ENCODE measurements at places on chromosomes 3 and 15.

- no peak for DNase-seq
Measured at GRCh38 chr15:77084436-77084835, 13.5 kb upstream of the TSPAN3 start.

- no peak for DNase-seq
Measured at GRCh38 chr3:100438623-100438974, 37.3 kb downstream of the LNP1 start.

DNA sequence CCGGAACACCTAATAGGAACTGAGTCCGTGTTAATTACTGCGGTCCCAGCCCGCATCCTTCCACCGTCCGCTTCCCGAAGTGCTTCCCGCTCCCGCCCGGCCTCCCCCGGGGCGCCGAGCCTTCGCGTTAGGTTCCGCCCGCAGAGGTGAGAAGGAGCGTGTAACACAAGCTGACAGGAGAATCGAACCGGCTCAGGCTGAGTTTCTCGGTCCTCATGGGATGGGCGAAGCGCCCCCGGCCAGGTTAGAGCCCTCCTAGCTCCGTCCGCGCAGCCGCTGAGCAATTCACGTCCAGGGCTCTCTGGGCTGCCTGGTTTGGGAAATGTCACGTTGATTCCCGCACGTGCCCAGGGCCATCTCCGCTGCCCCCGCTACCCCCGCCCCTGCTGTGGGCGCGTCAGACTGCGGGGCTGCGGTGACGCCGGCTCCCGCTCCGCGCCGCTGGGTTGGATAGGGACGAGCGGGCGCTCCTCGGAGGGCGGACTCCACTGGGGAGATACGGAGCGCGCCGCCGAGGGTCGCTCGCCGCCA is 954 bp downstream of the CLDN11 start:
- DNase-seq, result no peak

GRCh38 chr15:80556694-80557367 is 138.3 kb upstream of the ABHD17C start:
- no peak for DNase-seq

- no peak for DNase-seq
Measured at GRCh38 chr3:21752749-21753347, 1.8 kb upstream of the ZNF385D start.

DNA sequence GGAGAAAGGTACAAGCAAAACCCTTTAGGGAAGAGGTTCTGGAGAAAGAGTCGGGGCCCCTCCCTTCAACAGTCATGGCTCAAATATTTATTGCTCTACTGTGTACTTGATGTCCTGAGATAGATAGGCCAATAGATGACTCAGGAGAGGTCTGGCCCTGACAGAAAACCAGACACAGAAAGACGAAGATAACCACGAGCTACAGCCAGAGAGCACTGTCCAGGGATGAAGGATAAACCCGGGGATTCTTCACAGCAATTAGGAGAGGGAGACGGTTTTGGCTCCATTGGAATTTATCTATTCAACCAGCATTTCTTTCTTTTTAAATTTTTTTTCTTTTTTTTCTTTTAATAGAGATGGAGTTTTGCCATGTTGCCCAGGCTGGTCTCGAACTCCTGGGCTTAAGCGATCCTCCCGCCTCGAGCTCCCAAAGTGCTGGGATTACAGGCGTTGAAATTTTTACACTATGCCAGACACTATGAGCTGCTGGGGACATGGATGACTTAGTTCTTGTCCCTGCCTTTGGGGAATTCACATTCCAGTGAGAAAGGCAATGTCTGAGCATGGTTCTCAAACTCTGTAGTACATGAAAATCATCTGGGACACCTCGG is 4.6 kb upstream of the CIDEC start:
- DNase-seq, result no peak

- no peak for DNase-seq
Measured at GRCh38 chr15:88389120-88389519, 78.1 kb downstream of the MRPL46 start.

- DNase-seq, result no peak
Measured at GRCh38 chr3:77102951-77103769, 63.3 kb downstream of the ROBO2 start.

- no peak for DNase-seq
Measured at GRCh38 chr3:162764051-162764807, 1267.6 kb downstream of the OTOL1 start.

GRCh38 chr3:30766522-30766921 is 127.9 kb downstream of the GADL1 start:
- DNase-seq, result no peak

GRCh38 chr15:42203891-42204290 is 4.2 kb downstream of the VPS39 start:
- no peak for DNase-seq

DNA sequence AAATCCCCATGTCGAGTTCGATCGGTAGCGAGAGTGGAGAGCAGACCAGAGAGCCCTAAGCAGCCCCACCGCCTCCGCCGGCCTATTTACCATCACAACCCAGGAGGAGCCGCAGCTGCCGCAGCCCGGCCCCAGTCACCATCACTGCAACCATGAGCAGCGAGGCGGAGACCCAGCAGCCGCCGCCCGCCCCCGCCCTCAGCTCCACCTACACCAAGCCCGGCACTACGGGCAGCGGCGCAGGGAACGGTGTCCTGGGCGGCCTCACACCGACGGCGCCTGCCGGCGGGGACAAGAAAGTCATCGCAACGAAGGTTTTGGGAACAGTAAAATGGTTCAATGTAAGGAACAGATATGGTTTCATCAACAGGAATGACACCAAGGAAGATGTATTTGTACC is 89.5 kb upstream of the TPM1 start:
- DNase-seq, result no peak

- no peak for DNase-seq
Measured at GRCh38 chr3:128260275-128260674, 107.0 kb downstream of the EEFSEC start.

DNA sequence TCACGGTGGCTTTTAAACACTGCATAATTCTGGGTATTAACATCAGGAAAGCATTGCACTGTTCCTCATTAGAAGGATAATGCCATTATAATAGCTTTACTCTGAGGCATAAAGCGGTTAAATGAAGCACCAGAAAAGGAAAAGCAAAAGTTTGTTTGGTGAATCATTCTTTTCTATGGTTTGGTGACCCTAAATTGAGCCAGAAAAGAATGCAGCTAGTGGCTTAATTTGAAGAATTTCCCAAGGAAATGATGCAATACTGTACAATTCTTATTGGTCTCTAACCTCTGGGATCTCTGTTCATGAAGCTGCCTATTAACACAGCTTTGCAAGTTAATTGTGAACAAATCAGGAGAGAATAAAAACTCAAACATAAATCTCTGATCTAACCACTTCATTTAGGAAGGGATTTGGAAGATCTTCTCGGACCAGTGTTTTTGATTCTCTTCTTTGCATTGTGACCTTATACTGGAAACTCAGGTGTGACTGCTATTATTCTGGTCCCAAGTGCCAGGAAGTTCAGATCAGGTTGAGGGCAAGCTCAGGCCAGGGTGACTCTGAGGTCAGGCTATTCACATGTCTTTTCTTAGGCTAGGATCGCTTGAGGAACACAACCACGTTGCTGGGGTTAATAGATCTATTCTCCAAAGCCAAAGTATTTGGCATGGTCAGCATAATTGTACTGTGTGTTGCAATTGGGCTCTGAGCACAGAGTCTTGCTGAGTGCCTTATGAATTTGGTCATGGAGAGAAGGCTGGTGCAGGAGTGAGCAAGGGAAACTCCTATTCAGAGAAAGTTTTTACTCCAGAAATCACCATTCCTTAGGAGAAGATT is 11.3 kb upstream of the DLG1 start:
- no peak for DNase-seq

DNA sequence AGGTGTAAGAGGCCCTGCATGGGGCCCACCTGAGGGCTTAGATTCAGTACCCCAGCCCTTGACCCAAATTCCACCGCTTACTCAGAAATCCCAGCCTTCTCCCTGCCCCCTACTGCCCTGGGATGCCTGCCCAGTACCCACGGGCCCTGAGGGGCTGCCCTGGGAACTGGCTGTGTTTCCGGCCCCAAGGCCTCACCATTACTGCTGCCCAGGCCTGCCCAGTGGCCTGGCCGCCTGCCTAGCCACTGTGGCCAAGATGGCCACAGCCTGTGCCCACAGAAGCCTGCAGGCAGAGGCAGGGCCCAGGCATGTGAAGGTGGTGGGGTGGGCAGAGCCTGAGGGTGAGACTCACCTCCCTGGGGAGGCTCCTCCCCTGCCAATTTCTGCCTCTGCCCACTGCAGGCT is 6.1 kb upstream of the PRKCD start:
- DNase-seq, result no peak

DNA sequence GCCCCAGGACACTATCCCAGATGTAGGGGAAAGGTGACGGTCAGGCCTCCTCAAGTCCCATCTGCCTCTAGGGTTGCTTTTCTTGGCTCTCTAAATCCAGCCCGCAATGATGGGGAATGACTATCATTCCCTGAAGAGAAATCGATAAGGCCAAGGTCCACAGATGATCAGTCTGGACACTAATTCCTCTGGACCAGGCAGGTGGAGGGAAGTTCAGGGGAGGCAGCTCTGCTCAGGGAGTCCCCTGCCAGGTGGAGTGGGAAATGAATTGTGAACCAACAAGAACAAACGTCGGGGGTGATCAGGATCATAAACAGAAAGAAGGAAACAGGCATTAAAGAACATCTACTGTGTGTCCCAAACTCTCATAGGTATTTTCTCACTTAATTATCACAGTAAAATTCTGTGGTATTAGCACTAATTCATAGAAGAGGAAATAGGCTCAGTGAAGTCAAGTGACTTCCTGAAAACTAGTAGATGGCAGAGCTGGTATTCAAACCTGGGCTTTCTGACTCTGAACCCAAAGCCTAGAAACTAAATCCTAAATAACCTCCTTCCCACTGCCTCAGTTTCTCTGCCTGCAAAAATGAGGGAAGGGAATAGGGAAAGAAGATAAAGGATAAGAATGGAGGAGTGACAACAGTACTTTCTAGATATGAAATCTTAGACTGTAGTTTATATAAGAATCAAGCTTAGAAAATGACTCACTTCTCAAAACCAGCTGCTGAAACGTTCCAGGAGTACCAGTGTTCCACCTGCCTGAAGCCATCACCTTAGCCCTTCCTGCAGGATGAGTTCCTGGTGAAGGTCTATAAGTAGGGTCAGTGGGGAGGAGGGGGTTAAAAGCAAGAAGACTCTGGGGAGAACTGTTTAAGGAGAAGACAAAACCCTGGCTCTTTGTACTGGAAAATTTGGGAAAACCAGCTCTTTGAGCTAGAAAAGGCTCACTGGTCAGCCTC is 7.5 kb downstream of the BMF start:
- DNase-seq, result no peak

- peak; percentile 74 for DNase-seq
Measured at GRCh38 chr15:85625856-85626255, 168.9 kb downstream of the KLHL25 start.

GRCh38 chr3:150079029-150079739 is 108.5 kb upstream of the PFN2 start:
- no peak for DNase-seq

- DNase-seq, result no peak
Measured at GRCh38 chr15:38058596-38059075, 124.2 kb downstream of the TMCO5A start.

GRCh38 chr3:125128861-125129501 is 73.2 kb upstream of the HEG1 start:
- DNase-seq, result peak; percentile 57

- DNase-seq, result no peak
Measured at GRCh38 chr3:100575704-100576103, 33.7 kb upstream of the ADGRG7 start.

DNA sequence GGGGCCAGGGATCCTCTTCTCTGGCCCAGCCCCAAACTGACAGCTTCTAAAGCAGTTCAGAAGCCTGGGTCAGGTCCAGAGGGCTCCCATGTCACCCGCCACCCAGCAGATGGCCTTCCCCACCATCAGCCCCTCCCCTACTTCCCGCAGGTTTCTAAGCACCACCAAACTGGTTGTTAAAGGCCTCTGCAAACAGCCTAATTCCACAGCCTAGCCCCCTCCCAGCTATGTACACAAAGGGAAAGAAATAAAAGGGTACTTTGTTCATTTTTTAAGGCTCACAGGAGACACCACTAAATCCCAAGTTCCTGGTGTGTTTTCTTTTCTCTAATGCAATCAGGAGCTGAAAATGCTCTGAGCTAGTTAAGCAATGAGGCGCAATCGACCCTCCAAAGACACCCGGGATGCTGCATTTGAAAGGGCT is 30.6 kb downstream of the PLCH1 start:
- no peak for DNase-seq

GRCh38 chr15:69973102-69973714 is 124.5 kb downstream of the TLE3 start:
- peak; percentile 69 for DNase-seq

- DNase-seq, result no peak
Measured at GRCh38 chr15:85374831-85375230, 5.6 kb upstream of the AKAP13 start.

DNA sequence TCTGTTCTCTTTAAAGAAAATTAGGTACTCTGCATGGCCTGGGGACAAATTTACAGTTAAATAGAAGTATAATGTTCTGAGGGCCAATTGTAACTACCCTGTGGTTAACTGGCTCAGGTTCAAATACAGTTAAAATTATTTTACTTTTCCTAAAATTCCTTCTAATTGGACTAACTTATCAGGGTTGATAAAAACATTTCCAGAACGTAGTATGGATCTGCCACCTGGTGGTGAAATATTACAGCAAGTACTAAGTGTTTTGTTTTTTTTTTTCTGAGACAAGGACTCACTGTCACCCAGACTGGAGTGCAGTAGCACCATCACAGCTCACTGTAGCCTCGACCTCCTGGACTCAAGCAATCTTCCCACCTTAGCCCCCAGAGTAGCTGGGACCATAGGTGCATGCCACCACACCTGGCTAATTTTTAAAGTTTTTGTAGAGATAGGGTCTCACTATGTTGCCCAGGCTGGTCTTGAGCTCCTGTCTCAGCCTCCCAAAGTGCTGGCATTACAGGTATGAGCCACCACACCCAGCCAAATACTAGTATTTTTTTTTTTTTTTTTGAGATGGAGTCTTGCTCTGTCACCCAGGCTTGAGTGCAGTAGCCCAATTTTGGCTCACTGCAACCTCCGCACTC is 29.2 kb downstream of the NEO1 start:
- DNase-seq, result no peak

DNA sequence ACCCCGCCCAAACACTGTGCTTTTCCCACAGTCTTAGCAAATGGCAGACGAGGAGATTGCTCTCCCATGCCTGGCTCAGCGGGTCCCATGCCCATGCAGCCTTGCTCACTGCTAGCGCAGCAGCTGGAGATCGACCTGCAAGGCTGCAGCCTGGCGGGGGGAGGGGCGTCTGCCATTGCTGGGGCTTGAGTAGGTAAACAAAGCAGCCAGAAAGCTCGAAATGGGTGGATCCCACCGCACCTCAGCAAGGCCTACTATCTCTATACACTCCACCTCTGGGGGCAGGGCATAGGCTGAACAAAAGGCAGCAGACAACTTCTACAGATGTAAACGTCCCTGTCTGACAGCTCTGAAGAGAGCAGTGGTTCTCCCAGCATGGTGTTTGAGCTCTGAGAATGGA is 27.2 kb upstream of the WDR5B start:
- DNase-seq, result no peak

Data from activated CD8-positive, alpha-beta memory T cell treated with anti-CD3 and anti-CD28 coated beads, Interleukin-2, amount 10 ng/mL, durations not matched to agents 7 days and 5 days (primary cell).